ENCODE measurements at places on chromosomes 3 and 15.

DNA sequence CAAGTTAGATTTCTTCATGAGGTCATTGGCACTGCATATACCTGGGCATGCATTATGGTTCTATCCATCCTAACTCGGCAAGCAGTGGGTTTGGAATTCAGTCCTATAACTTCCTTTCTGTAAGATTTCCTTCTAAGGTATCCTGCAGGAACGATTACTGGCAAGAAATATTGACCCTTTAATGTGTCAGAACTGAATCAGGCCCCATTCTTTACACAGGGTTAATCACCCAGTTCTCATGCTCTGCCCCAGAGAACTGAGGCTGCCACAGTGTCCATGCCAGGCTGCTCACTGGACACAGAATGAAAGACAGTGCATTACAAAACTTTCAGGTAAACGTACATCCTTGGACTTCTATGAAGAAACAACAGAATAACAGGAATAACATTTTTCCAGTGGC, 108.9 kb downstream of the RPL22L1 start:
- DNase-seq = no peak

- no peak for DNase-seq
Measured at GRCh38 chr3:19348941-19349564, 200.7 kb downstream of the KCNH8 start.

- DNase-seq = no peak
Measured at GRCh38 chr3:10655105-10655504, 149.7 kb upstream of the ATP2B2 start.

GRCh38 chr3:131360191-131360755, 21.3 kb upstream of the NUDT16 start:
- DNase-seq = no peak

GRCh38 chr3:187211532-187212195, 14.4 kb downstream of the RTP1 start:
- DNase-seq = no peak

GRCh38 chr3:115022835-115023398, 124.2 kb downstream of the ZBTB20 start:
- no peak for DNase-seq

GRCh38 chr3:101928890-101929289, 79.6 kb downstream of the NFKBIZ start:
- no peak for DNase-seq

GRCh38 chr15:78715434-78715833, 74.4 kb upstream of the CHRNB4 start:
- DNase-seq = no peak

GRCh38 chr15:26081758-26082220, 218.7 kb upstream of the ATP10A start:
- no peak for DNase-seq

- no peak for DNase-seq
Measured at GRCh38 chr3:13042715-13043271, 30.4 kb downstream of the IQSEC1 start.

- no peak for DNase-seq
Measured at GRCh38 chr3:134038716-134039115, 9.0 kb upstream of the SLCO2A1 start.

DNA sequence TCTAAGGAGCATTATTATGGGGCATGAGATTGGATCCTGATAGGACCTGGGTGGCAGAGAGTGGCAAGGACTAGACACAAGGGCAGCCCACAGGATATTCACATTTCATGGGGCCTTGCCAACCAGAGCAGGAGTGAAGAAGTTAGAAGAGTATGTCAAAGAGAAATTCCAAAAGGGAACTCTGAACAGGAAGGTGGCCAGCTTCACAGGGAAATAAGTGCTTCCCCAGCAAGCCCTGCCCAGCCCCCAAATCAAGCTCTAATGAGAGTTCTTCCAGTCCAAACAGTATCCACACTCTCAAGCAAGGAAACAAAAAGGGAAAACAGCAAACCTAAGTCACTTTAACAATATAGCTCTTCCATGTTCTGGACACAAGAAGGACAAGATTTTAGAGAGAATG, 130.2 kb upstream of the COL8A1 start:
- DNase-seq = no peak

- DNase-seq = no peak
Measured at GRCh38 chr3:67075295-67075694, 77.2 kb downstream of the KBTBD8 start.

Measured in psoas muscle (tissue), 8 donors.